ENCODE measurements at places on chromosomes 16 and 17.

- DNase-seq: no peak
Observed at GRCh38 chr17:3039736-3040135, 23.7 kb downstream of the OR1D5 start.

- no peak for DNase-seq
Observed at GRCh38 chr17:35345926-35346771, 27.3 kb downstream of the SLFN11 start.

DNA sequence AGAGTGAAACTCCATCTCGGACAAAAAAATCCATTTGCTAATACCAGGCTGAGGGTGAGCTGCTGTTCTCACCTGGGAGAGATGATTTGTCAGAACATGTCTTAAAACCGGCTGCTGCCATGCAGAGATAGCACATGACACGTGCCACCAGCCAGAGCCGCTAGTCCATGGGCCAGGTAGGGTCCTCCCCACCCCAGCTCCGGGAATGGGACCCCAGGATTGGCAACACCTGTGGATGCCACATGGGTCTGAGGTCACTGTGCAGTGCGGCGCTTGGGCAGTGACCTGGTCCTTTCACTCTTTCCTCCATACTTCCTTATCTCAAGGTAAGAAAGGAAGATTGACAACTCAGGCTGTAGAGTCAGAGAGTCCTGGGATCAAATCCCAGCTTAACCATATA, 393.3 kb upstream of the TNRC6C start:
- DNase-seq: no peak

GRCh38 chr17:79043931-79044320, 20.0 kb downstream of the C1QTNF1 start:
- DNase-seq: no peak

GRCh38 chr17:80718428-80718827, 173.8 kb downstream of the RPTOR start:
- no peak for DNase-seq

- no peak for DNase-seq
Observed at GRCh38 chr17:35714988-35715387, 16.5 kb upstream of the RASL10B start.

- peak; percentile 80 for DNase-seq
Observed at GRCh38 chr17:29084541-29085146, 41.7 kb downstream of the PIPOX start.

- DNase-seq: peak; percentile 50
Observed at GRCh38 chr16:2777903-2778629, 986 bp upstream of the ELOB start.

DNA sequence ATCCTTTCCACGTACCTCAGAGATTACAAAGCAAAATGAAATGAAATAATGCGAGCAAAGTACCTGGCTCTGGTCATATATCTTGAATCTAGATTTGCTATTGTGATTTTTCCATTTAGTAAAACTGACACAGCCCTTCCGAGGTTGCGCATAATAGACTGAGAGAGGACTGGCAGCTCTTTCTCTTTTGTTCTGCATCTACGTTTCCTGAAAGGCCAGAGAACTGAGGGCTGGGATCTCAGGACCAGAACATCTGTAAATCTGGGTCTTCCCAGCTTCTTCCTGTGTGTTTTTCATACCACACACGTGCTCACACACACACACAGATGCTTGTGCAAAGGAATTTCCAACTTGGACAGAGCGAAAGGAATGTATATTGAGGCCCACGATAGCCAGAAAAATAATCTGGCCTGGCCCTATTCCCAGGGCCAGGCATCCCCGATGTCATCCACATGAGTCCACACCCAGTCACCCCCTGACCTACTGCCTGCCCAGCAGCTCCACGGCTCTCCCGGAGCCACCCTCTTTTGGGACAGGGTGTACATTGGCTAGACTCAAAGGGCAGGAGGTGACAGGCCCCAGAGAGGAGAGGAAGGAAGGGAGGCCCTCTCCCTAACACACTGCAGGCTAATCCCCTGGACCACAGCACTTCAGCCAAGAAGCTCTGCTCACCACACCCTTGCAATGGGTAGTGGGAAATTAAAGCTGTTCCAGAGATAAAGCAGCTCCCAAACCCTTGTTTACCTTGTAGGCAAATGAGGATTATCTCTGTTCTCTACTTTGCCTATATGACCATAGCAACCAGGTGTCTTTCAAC, 41.8 kb downstream of the NOL11 start:
- DNase-seq: no peak

- no peak for DNase-seq
Observed at GRCh38 chr16:23833960-23834685, 1.7 kb upstream of the PRKCB start.

DNA sequence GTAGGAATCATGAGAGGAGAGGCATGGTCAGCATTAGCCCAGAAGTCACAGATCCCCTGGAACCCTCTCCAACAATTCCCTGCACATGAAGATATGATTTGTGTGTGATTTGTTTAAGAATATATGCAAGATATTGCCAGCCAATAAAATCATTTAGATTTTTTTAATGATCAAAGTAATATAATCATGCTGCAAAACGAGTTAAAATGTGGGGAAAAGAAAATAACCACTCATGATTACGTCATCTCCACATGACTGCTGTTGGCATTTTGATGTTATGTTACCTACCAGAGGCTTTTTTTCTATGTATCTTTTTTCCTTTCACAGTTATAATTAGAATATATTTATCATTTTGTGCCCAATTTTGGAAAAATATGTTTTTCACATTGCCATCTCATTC, 22.4 kb downstream of the SLC35G3 start:
- no peak for DNase-seq

- no peak for DNase-seq
Observed at GRCh38 chr17:65785109-65785508, 223.7 kb upstream of the AXIN2 start.

DNA sequence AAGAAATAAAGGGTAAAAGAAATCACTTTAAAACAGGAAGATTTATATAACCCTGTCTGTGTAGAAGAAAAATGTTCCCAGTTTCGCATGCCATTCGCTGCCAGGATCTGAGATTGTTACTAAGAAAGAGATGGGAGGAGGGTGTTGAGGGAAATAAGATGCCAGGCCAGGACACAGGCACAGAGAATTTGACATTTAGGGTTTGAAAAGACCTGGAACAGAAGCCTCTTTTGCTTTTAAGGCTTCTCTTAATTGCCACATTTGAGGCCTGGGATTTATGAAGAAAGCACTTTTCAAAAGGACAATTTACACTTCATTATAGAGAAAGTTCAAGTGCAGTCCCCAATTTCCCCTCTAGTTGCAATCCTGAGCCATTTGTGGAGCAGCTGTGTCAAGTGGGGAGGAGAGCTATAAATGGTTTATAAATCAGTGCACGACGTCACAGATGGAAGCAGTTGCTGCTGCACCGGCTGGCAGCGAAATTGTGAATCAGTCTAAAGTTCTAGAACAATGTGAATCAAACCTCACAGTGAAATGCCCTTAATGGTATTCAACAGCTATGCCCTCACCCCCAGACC, 26.5 kb upstream of the C16orf87 start:
- peak; percentile 41 for DNase-seq

- no peak for DNase-seq
Observed at GRCh38 chr16:84032458-84033178, 10.0 kb downstream of the SLC38A8 start.

DNA sequence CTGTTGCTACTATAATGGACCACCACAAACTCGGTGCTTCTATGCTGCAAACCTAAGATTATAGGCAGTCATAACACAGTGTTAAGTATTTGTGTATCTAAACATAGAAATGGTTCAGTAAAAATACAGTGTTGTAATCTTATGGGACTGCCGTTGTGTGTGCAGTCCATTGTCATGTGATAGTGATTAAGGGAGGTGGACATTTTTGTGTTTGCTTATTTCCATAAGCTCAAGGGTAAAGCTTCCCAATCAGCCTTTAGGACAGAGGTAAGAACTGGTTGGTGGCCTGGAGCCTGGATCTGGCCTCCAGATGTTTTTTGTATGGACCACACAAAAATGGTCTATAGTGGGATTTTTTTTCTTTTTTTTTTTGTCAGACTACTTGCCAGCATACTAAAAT, 29.9 kb downstream of the WWOX start:
- no peak for DNase-seq

- no peak for DNase-seq
Observed at GRCh38 chr16:13554643-13555042, 365.3 kb upstream of the ERCC4 start.

DNA sequence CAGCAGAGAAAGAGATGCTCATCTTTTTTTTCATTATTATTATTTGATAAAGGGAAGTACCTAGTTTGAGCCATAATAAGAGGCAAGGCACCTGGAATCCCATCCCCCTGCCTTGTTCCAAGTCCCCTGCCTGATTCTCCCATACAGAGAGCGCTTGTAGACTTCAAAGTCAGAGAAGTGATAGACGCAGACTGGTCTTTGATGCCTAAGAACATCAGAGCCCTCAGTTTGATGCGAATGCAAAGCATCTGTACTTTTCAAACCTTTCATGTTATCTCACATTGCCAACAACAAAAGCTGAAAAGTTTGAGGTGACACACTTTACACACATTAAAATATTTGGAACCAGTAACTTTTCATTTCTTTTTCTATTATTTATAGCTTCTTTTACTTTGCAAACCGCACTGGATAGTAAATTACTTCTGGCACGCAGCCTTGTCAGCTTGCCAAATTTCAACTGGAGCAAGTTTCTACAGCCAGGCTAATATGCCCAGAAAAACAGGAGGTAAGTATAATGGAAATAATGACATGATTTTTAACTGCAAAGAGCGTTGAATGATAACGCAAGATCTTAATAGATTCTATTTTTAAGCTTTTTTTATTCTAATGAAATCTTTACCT, 5.9 kb upstream of the UTP6 start:
- DNase-seq: no peak

- no peak for DNase-seq
Observed at GRCh38 chr16:69466547-69466946, 42.1 kb downstream of the CYB5B start.

DNA sequence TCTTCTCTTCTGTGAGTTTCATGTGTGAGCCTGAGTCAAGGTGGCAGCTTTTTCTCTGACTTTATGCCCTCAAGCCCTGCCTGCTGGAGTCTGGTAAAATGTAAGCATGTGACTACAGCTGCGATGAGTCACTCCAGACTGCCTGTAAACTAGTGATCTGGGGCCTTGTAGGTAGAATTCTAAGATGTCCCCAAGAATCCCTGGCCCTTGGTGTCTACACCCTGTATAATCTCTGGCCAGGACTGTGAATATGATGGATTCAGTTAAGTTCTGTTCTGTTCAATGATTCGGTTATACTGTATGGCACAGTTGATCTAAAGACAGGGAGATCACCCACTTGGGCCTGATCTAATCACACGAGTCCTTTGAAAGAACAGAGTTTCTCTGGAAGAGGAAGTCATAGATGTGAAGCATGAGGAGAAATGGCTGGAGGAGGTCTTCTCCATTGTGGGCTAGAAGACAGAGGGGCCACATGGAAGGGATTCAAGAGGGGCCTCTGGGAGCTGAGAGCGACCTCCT, 29.8 kb downstream of the PRSS54 start:
- no peak for DNase-seq

DNA sequence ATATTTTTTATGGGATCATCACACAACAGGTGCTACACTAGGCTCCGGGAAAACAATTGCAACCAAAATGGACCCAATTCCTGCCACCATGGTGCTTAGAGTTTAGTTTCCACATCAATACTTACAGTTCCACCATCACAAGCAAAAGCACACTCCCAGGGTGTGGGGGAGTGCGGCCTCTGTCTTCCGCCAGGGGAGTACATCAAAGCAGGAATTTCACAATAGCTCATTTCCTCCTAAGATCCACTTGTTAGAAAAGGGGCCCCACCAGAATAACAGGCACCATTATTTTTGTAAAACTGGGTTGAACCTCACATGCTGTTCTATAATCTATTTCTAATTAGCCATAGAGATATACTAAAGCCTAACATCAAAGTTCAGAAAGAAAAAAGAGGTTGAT, 44.3 kb upstream of the PSMD7 start:
- no peak for DNase-seq

GRCh38 chr16:2776500-2777139, 460 bp downstream of the ELOB start:
- peak; percentile 61 for DNase-seq

DNA sequence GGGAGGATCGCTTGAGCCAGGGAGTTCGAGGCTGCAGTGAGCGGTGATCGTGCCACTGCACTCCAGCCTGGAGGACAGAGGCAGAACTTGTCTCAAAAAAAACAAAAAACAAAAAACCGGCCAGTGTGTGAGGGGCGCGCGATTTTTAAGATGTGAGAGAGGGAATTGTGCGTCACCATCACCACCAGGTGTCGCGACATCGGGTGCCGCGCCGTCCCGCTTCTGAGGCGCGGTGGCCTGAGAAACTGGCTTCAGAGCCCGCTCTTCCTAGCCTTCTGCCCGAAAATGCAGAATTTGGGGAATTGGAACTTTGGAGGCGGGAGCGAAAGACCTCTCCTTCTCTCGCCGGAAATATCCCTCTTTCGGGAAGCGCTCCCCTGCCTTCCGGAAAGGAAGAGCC, 524.8 kb downstream of the KCNJ18 start:
- no peak for DNase-seq

DNA sequence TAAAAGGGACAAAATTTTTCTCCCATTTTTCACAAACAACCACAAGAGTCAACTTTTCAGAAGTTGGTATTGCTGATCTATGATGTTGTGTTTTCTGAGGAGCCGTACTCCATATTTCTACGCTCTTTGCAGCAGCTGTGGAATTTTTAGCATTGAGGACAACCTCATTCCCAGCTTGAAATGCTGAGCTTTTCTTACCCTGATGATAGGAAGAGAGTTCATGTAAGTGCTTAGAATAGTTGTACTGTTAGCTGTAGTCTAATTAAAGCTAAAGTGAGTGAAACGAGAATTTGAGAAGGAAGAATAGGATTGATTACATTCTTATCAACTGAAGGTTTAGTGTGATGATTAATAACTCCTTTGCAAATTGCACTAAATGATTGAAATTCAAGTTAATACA, 72.3 kb downstream of the NF1 start:
- DNase-seq: no peak

- no peak for DNase-seq
Observed at GRCh38 chr17:79997011-79997660, 38.5 kb downstream of the TBC1D16 start.

- no peak for DNase-seq
Observed at GRCh38 chr17:20197272-20197926, 188.2 kb downstream of the SPECC1 start.

GRCh38 chr17:2244545-2245525, 58.8 kb downstream of the SMG6 start:
- DNase-seq: peak; percentile 33

DNA sequence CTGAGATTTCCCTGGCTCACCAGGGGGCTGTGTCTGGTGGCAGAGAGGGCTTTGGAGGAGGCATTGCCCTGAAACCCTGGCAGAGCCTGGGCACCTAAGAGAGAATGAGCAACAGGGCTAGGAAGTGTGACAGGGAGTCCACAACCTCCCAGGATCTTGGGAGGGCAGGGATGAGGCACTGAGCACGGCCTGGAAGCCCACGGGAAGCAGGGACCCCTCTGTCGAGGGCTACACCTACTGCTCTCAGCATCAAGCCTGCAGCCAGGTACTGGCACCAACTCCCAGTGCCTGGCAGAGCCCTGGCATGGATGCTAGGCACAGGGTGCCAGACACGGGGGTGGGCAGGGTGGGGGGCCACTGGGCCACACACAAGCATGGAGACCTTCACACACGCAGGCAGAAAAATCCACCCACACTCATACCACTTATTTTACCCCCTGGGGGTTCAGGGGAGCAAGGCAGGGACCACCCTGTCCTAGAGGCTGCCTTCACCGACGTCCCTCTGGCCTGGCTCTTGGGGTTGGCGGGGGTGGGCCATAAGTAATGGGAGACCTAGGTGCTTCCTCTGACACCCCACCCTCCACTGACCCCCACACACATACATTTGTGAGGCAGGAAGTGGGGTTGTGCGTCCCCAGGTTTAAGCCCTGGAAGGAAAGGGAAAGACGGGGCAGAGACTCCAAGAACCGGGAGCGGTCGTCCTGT, 970 bp upstream of the HSD11B2 start:
- no peak for DNase-seq
